ENCODE measurements at places on chromosomes 2 and 18.
A peak's percentile ranks its signal among the peaks of the same experiment; 100 is the strongest.

DNA sequence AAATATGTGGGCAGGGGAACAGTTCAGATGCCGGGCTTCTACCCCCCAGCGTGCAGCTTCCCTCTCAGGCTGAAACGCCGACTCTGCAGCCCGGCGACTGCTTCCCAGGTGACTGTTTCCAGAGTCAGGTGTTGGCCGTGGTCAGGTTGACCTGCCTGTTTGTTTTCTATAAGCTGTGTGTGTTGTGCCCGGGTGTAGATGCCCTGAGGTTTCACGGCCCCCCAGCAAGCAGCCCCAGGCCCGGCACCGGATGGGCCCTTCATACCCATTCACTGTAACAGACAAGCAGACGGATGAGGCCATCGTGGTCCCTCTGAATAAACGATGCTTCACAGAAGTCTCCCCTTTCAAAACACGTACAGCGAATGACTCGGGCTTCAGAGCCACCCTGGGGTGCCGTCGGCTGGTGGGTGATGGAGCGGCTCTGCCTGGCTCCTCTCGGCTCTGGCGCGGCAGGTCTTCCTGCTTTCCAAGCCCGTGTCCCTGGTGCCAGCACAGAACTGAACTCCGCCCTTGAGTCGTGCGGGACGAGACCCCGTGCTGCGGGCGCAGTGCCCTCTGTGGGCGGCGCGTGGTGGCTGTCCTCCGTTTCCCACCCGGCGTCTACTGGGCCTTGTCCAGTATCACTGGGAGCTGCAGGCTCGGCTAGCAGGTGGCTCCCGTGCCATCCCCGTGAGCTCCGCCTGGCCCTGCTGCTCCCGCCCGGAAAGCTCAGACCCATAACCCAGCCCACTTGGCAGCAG is 15.0 kb upstream of the KCNG2 start:
- no peak for DNase-seq

DNA sequence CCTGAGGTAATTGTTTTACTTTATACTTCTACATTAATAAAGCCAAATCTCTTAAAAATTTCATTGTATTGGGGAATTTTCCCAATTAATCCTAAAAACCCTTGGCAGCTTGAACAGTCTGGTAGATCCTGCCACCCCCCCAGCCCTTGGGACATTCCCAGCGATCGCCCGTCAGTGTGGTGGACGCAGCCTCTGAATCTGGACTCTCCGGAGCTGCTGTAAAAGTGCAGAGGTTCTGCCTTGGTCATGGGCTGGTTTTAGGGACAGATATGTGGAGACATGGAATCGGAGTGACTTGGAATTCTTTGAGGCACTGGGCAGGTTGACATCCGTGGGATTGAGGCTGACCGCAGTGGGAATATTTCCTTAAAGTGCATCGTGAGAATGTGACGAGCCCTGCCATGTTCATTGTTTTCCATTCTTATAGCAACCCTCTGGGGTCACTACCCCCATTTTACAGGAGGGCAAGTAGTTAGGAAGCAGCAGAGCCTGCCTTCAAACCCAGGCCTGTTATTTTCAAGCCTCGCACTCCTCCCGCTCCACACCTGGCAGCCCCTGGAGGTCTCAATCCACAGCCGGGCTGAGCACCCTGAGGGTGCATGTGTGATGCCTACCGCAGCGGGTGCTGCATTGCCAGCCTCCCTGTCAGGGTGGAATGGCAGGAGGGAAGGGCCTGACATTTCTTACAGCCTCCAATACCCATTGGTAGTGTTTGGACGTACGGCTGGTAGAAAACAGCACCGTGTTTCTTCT is 6.5 kb downstream of the EMILIN2 start:
- no peak for DNase-seq

DNA sequence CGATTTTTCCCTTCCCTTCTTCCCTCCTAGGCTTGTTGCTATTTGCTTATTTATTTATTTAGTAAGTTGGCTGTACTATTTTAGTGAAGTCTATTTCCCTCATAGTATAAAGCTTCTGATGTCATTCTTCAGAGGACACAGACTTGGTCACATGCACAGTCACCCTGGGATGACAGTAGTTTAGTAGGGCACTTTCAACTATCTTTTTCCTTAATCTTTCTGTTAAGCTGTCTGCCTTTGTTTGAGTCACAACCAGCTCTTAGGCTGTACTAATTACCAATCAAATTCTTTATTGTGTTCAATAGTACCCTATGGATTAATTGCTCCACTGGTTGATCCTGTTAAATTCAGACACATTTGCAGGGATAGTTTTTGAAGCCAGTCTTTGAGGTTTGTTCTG is 26.9 kb upstream of the RAB31 start:
- DNase-seq = no peak

- no peak for DNase-seq
These were observed 51.6 kb upstream of the NCOA1 start for GRCh38 chr2:24439280-24439970.

GRCh38 chr2:207565736-207566500 is 36.2 kb downstream of the CREB1 start:
- no peak for DNase-seq

- DNase-seq = no peak
These were observed 106.5 kb downstream of the EVA1A start for GRCh38 chr2:75454241-75454620.

- no peak for DNase-seq
These were observed 15.7 kb downstream of the LYPD1 start for GRCh38 chr2:132654335-132654734.

- DNase-seq = no peak
These were observed 59.9 kb upstream of the SNTG2 start for GRCh38 chr2:890791-891190.

- DNase-seq = peak; percentile 78
These were observed 550 bp downstream of the USP34 start for GRCh38 chr2:61470122-61470951.

DNA sequence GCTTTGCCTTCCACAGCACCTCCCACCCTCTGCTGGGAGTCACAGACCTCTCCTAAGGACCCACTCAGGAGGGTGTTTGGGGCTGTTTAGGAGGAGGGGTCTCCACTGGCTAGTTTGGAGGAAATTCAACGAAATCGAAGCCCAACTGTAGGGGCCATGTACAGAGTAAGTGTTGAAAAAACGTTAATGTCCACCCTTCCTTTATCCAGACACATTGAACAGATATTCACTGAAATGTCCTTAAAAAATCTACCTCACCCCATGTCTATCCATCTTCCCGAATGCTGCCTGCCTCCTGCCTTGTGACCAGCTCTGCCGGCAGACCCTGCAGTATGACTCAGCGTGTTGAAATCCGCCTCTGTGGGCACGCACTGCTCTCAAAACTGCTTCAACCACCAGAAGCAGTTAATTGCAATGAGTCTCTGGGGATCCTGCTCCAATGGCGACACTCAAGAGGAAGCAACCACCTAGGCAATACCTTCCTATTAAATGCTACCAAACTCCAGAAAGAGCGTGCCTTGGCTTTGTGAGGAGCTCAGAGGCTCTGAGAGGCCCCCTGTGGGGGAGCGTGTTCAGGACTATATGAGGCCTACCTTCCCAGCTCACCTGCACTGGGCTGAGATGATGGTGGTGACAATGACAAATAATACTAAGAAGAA is 61.4 kb upstream of the RTN4 start:
- DNase-seq = peak; percentile 22

GRCh38 chr18:66727991-66728390 is 124.1 kb upstream of the CDH19 start:
- no peak for DNase-seq

DNA sequence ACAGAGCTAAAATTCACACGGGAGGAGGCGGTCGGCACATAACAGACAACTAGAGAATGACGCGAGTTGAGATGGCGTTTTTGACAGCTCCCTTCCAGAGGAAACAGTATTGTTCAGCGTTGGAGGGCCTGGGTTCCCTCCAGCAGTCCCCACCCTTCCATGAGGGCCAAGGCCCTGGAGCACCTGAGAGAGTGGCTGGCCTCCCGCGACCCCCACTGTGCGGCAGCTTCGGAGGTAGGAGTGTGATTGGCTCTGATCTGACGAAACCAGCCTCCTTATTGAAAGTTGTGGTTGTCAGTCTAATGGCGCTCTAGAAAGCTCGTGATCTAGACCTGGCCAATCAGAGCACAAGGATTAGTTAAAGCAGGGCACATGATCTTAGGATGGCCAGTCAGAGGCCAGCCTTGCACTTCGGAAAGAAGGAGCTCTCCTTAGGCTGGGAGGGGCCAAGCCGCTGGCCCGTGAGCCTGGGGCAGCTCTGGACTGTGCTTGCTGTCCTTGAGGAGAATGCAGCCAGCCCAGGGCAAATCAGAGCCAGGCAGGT is 104.5 kb upstream of the CELF4 start:
- DNase-seq = no peak

DNA sequence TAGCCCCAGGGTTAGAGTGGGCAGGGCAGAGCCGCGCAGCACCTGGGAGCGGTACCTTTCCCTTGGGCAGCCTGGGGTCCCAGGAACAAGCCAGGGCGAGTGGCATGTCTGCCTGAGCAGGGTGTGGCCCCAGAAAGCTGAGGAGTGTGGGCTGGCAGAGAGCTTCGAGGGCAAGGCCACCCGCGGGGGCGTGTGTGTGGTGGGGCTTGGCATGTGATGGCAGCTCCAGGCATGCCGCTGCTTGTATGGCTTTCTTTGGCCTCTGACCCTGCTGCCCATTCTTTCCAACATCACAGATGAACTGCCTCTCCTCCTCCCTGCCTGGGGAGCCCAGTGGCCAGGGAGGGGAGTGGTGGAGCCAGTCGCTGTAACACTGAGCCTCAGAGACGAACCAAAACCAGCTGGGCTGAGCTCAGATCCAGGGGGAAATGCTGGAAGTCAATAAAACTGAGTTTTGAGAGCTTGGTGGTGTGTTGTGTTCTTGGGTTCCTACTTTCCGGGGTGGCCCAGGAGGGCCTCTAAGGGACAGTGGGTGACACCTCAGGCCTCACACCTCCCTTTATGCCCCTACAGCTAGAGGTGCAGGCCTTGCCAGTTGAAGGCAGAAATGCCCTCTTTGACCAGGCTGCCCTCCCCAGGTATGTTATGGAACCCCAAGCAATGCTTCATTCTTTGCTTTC is 7.4 kb downstream of the DNAJB2 start:
- no peak for DNase-seq

GRCh38 chr2:39550701-39551285 is 113.7 kb upstream of the MAP4K3 start:
- no peak for DNase-seq

- no peak for DNase-seq
These were observed 45.9 kb downstream of the HS1BP3 start for GRCh38 chr2:20604951-20605381.

GRCh38 chr18:23503963-23504344 is 643 bp downstream of the RMC1 start:
- DNase-seq = no peak

- no peak for DNase-seq
These were observed 1.2 kb upstream of the INPP5D start for GRCh38 chr2:233058717-233059546.

DNA sequence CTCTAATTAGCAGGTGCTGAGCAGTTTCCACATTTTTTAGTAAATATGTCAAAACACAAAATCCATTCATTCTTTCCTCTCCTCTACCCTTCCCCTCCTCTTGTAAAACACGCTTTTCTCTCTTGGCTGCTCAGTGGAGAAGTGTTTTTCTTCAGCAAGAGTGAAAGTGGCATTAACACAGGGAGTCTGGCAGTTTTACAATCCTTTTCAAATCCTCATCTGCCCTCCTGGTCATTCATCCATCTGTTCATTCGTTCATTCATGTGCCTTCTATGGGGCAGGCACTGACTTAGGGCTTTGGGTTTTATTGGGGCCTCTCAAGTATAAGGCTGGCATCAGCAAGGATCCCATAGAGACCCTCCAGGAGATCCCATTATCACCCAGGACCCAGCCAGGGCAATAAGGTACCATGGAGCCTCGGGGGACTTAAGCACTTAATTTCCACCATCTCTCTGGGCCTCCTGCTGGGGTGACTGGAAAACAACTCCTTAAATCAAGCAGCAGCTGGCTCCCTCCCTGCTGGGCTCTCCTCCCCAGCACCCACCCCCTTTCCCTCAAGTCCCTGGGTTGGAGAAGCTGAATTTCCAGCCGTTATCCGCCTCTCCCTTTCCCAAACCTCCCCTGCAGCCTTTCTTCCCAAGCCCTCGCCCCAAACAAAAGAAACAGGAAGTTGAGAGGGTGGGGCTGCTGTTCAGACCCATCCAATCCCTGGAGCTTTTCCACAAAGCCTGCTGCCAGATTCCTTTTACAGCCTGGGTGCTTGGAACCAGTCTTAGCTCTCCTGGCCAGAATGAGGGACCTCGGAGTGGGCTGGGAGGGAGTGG is 32.6 kb downstream of the MARCHF4 start:
- DNase-seq = no peak

GRCh38 chr2:102442967-102443828 is 20.2 kb downstream of the IL18RAP start:
- DNase-seq = no peak

- DNase-seq = no peak
These were observed 15.5 kb upstream of the ARL5A start for GRCh38 chr2:151843691-151844061.

- no peak for DNase-seq
These were observed 33.3 kb upstream of the KLF11 start for GRCh38 chr2:10009811-10010781.

DNA sequence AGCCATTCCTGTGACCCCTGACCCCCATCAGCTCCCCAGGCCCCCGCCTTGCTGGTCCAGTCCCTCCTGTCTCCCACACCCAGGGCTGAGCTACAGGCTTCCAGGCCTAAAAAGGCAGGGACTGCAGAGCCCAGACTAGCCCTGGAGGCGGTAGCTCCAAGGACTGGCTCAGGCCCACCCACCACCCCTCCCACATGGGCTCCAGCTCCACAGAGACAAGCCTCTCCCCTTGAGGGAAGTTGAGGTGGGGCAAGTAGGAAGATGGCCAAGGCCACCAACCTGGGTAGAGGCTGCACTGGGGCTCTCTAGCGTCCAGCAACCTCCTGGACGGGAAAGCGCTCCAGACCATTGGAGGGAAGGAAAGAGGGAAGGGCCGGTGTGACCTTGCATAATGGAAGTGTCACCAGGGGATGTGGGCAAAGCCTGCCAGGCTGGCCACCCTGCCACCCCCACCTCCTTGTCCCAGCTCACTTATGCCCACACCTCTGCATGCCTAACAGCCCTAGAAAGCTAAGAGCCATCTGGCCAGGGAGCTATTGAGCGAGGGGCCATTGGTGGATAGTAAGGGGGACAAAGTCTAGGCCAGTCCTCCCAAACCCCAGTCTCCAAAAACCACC is 63.1 kb downstream of the TNS1 start:
- no peak for DNase-seq

DNA sequence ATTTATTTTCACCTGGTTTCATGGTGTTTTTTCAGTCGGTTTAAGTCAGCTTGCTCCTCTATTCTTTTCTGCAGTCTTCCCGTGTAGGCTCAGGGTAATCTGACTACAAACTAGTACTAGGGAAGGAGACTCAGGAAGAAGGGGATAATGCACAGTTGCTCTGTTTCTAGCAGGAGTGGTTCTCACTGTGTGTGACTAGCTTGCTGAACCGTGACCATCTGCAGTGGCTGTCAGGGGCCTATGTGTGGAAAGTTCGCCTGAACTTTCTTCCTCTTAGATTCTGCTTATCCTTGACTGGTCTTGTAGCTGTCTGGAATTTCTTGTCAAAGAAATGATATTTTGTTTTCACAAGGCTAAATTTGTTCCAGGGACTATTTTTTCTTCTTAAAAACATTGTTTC is 46.3 kb upstream of the AQP4 start:
- DNase-seq = no peak

GRCh38 chr18:41917181-41917580 is 37.9 kb upstream of the PIK3C3 start:
- no peak for DNase-seq

Measured in 8988T (cell line).